ENCODE measurements at places on chromosomes 2 and 18.

DNA sequence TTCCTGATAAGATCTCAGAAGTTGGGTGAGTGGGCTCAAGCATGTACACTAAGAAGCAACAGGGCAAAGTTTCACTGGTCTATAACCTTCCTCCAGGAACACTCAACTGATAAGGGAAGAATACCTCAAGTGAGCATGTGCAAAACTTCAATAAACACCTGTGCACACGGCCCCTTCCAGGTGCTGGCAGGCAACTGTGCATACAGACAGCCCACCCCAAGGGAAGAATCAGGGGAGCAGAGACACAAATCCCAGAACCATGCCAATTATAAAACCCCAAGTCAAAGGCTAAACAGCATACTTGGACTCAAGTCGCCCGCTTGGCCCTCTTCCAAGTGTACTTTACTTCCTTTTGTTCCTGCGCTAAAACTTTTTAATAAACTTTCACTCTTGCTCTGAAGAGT is 85.9 kb upstream of the RTN4 start:
- DNase-seq: no peak

DNA sequence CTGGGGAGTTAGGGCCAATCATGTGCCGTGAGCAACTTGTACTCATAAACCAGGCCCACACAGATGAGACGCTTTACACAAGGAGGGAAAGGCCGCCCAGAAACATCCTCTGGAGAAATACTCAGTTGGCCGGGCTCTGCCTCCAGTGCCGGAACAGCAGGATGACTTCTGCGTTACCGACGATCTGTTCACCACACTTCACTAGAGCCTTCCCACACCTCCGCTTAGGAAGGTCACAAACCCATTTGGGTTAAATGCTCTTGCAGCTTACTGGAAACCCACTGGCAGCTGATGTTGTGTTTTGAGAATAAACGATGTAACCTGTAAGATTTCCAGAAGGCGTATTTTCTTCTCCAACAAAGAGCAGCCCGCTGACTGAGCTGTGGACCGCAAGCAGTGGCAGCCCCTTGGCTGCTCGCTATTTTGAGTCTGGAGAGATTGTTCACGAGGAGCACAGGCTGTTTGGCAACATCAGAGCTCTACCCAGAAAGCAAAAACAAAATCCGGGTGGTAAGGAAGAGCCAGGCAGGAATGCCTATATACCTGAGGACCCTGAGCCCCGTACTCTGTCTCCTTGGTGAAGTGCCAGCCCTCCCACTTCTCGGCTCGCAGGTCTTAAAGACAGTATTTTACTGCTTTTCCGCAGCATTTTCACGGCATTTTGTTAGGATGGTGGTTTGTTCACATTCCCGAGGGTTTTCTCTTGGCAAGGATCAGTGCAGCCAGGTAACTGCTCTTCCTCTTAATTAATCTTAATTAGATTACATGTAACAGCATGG is 44.0 kb downstream of the COLEC12 start:
- DNase-seq: no peak

- DNase-seq: no peak
Observed at GRCh38 chr2:9201185-9201891, 5.3 kb upstream of the ASAP2 start.

DNA sequence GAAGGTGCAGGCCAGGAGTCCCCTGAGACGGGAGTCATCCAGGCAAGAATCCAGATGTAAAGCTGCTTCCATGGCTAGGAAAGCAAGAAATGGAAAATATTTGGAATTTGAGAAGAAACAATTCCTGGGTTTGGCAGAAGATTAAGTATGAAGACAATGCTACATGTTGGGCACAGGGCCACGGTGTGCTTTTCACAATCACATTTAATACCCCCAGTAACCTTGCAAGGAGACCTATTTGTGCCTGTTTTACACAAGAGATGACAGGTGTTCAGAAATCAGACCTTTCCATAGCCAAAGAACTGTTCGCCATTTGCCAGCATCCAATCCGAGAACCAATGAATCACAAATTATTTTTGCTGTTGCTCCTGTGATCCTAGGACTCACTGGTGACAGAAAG is 50.5 kb downstream of the KCTD1 start:
- DNase-seq: no peak

DNA sequence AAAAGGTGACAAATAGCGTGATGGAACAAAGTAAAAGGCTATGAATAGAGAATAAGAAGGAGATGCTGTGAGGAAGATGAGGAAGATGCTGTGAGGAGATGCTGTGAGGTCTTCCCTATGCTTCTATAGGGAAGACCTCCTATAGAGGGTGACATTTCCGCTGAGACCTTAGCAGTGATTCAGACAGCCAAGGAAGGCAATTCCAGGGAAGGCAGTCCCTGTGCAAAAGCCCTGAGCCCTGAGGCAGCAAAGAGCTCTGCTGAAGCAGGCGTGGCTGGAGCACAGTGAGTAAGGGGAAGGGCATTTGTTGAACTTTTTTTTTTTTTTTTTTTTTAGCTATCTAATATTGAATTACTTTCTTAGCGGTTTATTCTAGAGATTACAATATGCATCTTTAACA is 142.7 kb upstream of the FOSL2 start:
- DNase-seq: no peak

- DNase-seq: no peak
Observed at GRCh38 chr18:46226461-46226860, 122.3 kb downstream of the HAUS1 start.

GRCh38 chr2:215465256-215465655 is 29.4 kb upstream of the FN1 start:
- DNase-seq: no peak

GRCh38 chr2:171553858-171554257 is 31.6 kb downstream of the CYBRD1 start:
- no peak for DNase-seq
